Keratinocyte (primary cell): ENCODE measurements at places on chromosomes 2 and 18. TPM values are rescaled to one million over a fixed set of nuclear protein-coding genes. Genes with fewer than 3 reads are reported as not detected.
A peak's percentile ranks its signal among the peaks of the same experiment; 100 is the strongest.

DNA sequence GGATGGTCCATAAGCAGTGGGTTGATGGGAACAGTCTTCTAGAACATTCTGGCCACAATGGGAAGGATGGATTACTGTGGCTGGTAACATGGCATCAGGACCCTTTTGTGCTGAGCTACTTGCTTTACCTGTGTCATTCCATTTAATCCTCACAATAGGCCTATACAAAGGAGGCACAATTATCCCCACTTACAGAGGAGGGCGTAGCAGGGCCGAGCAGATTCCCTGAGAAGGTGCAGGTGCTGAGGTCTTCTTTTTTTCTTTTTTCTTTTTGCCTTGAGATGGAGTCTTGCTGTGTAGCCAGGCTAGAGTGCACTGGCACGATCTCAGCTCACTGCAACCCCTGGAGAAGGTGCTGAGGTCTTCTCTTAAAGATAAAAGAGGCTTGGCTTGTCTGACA is 6.7 kb upstream of the LRRC30 start:
- DNase-seq: no peak

GRCh38 chr2:200578778-200579177 is 7.0 kb upstream of the AOX1 start:
- DNase-seq: no peak

GRCh38 chr18:78914249-78914935 is 65.2 kb upstream of the SALL3 start:
- DNase-seq: no peak

DNA sequence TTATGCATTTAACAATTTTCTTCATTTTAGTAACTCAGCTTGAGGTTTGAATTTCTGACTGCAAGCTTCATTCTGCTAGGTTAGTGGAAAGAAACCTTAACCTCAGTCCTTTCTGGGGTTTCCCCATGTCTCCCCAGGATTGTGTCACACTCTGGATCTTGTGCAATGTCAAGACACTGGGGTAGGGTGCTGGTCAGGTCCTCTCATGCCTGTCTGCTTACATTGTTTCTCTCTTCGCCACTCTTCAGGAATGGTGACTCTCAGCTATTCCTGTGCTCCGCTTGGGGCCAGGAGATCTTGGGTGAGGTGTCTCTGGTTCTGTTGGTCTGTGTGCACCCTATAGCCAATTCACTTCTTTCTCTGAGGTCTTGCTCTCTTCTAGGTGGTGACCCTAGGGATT is 23.9 kb downstream of the CTLA4 start:
- no peak for DNase-seq

DNA sequence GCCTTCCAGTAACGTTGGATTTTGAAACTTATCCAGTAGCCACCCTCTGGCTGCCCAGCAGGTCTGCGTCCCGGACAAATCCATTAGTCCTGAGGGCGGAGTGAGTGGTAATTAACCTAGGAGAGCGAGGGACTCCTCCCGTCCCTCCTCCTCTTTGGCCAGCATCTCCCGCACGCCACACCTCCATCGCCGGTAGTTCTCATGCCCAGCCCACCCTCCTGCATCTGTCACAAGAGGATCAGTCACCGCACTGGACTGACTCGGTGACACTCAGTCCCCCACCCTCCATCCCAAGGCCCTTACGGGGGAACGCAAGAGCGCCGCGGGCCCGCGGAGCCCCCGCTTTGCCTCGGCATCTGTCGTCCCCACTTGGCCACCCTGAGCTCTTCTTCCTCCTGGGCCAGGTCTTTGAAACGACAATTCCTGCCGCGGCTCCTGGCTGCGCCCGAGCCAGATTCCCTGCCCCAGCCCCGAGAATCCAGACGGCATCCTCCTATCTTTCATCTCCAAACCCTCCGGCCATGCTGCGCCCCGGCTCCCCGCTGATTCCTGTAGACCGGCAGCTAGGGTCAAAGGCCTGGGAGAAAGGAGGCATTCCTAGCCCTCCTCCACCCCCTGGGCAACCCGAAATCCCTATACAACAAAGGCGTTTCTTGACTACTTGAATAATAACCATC is 77.5 kb downstream of the EIF2AK3 start:
- DNase-seq: no peak

DNA sequence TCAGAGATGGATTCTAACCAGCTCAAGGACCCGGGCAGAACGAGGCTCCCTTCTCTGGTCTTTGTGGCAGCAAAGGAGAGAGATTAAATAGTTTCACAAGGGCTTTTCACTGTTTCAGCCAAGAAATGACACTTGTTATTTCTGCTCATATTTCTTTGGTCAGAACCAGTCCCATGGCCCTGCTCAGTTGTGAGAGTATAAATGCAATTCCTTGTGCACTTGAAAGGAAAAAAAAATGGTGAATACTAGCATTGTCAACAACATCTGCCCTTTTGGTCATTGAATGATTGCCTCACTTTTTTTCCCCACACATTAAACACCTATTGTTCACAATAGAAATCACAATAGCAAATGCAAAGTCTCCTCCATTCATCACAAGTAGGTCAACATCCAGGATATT is 104.4 kb downstream of the RDH14 start:
- no peak for DNase-seq

- DNase-seq: no peak
Observed at GRCh38 chr2:13508671-13509070, 791.9 kb downstream of the TRIB2 start.

DNA sequence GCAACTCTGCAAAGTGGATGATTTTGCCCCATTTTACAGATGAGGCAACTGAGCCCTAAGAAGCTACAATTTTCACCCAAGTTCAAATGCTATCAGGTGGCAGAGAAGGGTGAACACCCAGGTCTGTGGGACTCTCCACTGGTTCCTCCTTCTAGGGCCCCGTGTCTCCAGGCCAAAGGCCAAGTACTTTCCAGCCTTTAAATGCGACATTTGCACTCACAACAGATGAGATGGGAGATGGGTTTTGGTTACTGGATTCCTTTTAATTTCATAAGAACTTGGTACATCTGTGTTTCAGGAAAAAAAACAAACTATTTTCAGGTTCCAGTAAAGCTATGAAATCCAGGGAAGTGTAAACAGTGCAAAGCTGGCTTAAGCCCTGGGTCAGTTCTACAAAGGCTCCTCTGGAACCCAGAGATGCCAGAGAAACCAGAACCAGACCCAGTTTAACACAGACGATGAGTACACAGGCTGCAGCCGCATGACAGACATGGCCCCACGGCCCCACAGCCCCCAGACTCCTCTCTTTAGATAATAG is 361.7 kb downstream of the ANAPC1 start:
- DNase-seq: no peak

DNA sequence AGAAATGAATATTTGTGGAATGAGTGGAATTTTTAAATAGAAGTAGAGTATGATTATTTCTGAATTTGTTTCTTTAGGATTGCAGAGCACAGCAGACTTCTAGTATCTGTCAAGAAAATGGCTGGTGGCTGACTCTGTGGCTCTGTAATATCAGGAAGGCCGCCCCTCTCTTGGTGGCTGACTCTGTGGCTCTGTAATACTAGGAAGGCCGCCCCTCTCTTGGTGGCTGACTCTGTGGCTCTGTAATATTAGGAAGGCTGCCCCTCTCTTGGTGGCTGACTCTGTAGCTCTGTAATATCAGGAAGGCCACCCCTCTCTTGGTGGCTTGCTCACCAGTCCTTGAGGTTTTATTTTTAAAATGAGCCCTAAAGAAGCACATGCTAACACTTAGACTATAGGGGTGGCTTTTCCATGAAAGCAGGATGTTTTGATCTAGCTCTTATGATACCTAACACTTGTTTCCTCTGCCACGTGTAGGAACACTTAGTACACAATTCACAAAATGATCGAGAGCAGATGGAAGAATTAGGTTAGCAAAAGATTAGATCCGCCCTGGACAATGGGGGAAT is 85.1 kb upstream of the TTC39C start:
- DNase-seq: no peak

GRCh38 chr18:54774423-54774822 is 53.9 kb upstream of the RAB27B start:
- no peak for DNase-seq

- no peak for DNase-seq
Observed at GRCh38 chr18:49183921-49184320, 233.2 kb upstream of the SMAD7 start.

GRCh38 chr2:176583607-176584006 is 314.4 kb downstream of the MTX2 start:
- no peak for DNase-seq

GRCh38 chr18:57839942-57840381 is 36.8 kb upstream of the ATP8B1 start:
- DNase-seq: no peak

GRCh38 chr2:152470861-152471854 is 136.2 kb downstream of the FMNL2 start:
- no peak for DNase-seq

DNA sequence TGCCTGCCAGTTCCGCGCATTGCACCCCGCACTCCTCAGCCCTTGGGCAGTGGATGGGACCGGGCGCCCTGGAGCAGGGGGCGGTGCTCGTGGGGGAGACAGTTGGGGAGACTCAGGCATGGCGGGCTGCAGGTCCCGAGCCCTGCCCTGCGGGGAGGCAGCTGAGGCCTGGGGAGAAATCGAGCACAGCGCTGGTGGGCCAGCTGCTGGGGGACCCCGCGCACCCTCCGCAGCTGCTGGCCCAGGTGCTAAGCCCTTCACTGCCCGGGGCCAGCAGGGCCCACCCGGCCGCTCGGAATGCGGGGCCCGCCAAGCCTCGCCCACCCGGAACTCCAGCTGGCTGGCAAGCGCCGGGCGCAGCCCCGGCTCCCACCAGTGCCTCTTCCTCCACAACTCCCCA is 488.8 kb upstream of the CHST9 start:
- DNase-seq: no peak

DNA sequence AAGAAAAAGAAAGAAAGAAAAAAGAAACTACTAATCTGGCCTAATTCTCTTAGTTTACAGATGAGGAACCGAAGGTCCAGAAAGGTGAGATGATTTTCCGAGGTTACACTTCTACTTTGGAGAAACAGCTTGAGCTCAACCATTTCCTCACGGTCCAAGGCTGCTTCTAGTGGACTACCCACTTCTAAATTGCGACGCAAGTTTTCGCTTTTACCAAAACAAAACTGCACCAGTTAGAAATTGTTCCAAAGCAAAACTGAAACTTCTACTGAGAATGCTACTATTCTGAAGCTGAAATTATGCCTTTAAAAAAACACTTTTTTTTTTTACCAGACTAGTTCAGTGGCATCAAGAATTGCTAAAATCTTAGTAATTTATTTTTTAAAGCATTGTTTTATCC is 101.6 kb downstream of the INO80D start:
- no peak for DNase-seq

- no peak for DNase-seq
Observed at GRCh38 chr2:72694715-72695496, 130.9 kb downstream of the EXOC6B start.

GRCh38 chr2:240594511-240595380 is 8.2 kb downstream of the CAPN10 start:
- DNase-seq: no peak

GRCh38 chr2:209640358-209640757 is 131.3 kb upstream of the UNC80 start:
- peak; percentile 60 for DNase-seq

- DNase-seq: no peak
Observed at GRCh38 chr2:206798000-206798399, 32.6 kb downstream of the FASTKD2 start.

GRCh38 chr2:208134928-208135586 is 5.4 kb upstream of the CRYGC start:
- no peak for DNase-seq

GRCh38 chr18:54961016-54961423 is 1.8 kb upstream of the CCDC68 start:
- no peak for DNase-seq

DNA sequence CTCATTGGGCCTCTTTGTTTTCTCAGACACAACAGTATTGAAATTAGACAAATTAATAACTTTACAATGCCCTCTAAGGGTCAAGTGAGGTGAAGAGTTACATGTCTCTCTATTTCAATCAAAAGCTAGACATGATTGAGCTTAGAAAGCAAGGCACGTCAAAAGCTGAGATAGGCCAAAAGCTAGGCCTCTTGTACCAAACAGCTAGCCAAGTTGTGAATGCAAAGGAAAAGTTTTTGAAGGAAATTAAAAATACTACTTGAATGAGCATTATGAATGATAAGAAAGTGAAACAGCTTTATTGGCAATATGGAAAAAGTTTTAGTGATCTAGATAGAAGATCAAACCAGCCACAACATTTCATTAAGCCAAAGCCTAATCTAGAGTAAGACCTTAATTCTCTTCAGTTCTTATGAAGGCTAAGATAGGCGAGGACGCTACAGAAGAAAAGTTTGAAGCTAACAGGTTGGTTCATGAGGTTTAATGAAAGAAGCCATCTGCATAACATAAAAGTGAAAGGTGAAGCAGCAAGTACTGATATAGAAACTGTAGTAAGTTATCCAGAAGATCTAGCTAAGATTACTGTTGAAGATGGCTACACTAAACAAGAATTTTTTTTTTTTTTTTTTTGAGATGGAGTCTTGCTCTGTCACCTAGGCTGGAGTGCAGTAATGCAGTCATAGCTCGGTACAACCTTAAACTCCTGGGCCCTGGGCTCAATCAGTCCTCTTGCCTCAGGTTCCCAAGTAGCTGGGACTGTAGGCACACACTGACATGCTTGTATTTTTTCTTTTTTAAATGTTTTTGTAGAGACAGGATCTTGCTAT is 65.5 kb downstream of the FAM117B start:
- DNase-seq: no peak

GRCh38 chr2:142290931-142291330 is 160.1 kb upstream of the LRP1B start:
- DNase-seq: no peak

- DNase-seq: no peak
Observed at GRCh38 chr18:69447886-69448285, 47.2 kb downstream of the DOK6 start.

- no peak for DNase-seq
Observed at GRCh38 chr2:66604326-66604725, 169.4 kb downstream of the MEIS1 start.

- no peak for DNase-seq
Observed at GRCh38 chr2:47021301-47022009, 105.8 kb upstream of the MCFD2 start.

DNA sequence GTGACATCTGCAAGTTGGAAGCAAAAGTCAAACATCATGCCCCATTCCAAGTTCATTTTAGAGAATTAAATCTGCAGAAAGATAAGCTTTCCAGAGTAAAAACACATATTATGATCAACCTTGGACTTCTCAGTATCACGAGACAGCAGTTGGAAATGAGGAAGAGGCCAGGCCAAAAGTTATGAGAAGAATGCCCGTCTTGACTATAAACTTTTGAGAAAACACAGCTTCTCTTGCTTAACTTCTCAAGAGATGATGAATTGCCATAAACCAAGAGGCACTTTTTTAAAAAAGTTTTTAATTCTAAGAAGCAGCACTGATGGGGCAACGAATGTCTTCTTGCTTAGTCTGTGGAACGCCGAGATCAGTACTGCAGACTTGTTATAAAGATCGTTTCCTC is 52.6 kb upstream of the NFU1 start:
- DNase-seq: no peak

NCK2 gene
- 24.2 to 54.8 TPM (median 31.4 TPM) in 3 replicates for polyA plus RNA-seq

KLHL14 gene
- not detected in 3 replicates for polyA plus RNA-seq

RAB6C gene
- 0.02 TPM in 1 of 3 replicates, not detected in the others for polyA plus RNA-seq

WNT10A gene
- 0.78 to 6.6 TPM (median 2.1 TPM) in 3 replicates for polyA plus RNA-seq

MRO gene
- polyA plus RNA-seq: not detected in 3 replicates

SH3RF3 gene
- polyA plus RNA-seq: 0.08 to 0.18 TPM (median 0.17 TPM) in 3 replicates

GALNT1 gene
- 48.1 to 69.4 TPM (median 48.2 TPM) in 3 replicates for polyA plus RNA-seq

HTR2B gene
- polyA plus RNA-seq: not detected in 3 replicates

MAL gene
- polyA plus RNA-seq: not detected in 3 replicates
